Urothelium cell line (cell line): ENCODE measurements at places on chromosomes 11 and 22.

- no peak for DNase-seq
Measured at GRCh38 chr11:34513682-34514449, at the start of gene ELF5. Gene ELF5 (minus strand): TSS chr11:34513794. CDS start chr11:34505749, 8,045 bp downstream.

DNA sequence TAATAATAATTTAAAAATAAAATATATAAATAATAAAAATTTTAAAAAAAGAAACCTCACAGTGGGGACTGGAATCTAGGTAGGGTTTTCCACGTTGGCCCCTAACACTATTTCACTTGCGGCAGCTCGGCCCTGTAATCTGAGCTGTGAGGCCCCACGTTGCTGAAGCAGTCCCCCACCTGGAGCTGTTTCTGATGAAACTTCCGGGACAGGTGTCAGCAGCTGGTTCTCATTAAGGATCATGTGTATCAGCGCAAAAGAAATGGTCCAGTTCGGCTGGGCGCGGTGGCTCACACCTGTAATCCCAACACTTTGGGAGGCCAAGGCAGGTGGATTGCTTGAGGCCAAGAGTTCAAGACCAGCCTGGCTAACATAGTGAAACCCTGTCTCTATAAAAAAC, 17.3 kb downstream of the RHOD start:
- no peak for DNase-seq

DNA sequence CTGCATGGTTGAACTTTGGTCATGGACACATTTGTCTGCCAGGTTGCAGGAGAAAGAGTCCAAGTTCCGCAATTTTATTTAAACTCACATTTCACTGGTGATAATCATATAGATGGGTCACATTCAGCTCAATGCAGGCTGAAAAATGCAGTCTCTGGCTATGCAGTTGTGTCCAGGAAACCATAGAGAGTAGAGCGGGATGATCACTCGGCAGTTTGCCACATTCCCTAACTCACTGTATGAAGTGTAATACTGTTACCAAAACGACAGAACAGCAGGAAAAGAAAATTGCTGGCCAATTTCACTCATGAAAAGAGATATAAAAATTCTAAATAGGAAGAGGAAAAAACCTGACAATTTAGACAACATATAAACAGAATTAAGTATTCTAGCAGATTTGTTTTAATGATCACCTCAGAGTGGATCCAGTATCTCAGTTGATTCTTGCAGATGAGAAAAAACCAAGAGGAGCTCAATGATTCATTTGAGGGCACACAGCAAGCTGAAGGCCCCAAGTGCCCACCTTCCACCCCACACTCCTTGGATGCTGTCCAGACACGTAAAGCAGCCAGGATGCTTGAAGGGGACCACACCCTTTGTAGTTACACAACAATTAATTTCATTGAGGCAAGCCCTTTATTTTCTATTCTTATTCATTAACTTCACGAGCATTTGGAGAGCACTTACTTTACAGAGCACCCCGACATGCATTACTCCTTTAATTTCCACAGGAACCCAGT, 422.3 kb downstream of the SOX6 start:
- no peak for DNase-seq

GRCh38 chr11:117299351-117300282, 8.5 kb downstream of the BACE1-AS start:
- DNase-seq: no peak

- DNase-seq: no peak
Measured at GRCh38 chr22:36796552-36797175, 20.2 kb downstream of the PVALB start.

GRCh38 chr11:117876341-117877119, at the start of gene FXYD6:
Gene FXYD6 (minus strand): TSS chr11:117876658. CDS start chr11:117842776, 33,882 bp downstream.
- DNase-seq: peak; percentile 87

GRCh38 chr11:64410404-64410734, 51.4 kb downstream of the RPS6KA4 start:
- no peak for DNase-seq

DNA sequence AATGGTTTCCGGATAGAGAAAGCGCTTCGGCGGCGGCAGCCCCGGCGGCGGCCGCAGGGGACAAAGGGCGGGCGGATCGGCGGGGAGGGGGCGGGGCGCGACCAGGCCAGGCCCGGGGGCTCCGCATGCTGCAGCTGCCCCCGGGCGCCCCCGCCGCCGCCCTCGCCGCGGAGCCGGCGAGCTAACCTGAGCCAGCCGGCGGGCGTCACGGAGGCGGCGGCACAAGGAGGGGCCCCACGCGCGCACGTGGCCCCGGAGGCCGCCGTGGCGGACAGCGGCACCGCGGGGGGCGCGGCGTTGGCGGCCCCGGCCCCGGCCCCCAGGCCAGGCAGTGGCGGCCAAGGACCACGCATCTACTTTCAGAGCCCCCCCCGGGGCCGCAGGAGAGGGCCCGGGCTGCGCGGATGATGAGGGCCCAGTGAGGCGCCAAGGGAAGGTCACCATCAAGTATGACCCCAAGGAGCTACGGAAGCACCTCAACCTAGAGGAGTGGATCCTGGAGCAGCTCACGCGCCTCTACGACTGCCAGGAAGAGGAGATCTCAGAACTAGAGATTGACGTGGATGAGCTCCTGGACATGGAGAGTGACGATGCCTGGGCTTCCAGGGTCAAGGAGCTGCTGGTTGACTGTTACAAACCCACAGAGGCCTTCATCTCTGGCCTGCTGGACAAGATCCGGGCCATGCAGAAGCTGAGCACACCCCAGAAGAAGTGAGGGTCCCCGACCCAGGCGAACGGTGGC, 15.7 kb downstream of the PIK3IP1 start:
- DNase-seq: no peak

GRCh38 chr11:107562647-107563208, 2.8 kb downstream of the ALKBH8 start:
- DNase-seq: peak; percentile 43

- DNase-seq: no peak
Measured at GRCh38 chr11:65077451-65077850, 6.4 kb downstream of the CDCA5 start.

DNA sequence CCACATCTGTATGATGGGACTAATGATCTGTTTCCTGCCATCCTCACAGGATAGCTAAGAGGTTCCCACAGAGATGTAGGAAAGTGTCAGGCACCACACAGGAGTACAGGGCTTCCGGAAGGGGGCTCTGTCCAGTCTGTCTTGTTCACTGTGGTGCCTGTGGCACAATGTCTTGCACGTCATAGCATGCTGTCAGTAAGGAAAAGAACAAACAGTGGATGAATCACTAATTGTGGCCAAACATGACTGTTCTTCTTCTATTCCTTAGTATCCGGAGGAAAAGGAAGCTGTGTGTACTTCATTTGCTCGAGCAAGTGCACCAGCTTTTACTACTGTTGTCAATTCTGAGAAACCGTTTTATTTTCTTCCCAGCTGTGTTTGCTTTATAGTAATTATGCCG, 73.4 kb upstream of the YWHAH start:
- DNase-seq: no peak

GRCh38 chr22:26095256-26095956, 73.9 kb upstream of the SEZ6L start:
- no peak for DNase-seq

GRCh38 chr11:115222218-115222862, 281.9 kb downstream of the CADM1 start:
- peak; percentile 89 for DNase-seq
